GM12865 (cell line): ENCODE measurements at places on chromosomes 5 and 9.

- no peak for DNase-seq
Measured at GRCh38 chr5:145951071-145951470, 14.7 kb downstream of the SH3RF2 start.

GRCh38 chr5:113448252-113448651, 13.5 kb upstream of the TSSK1B start:
- no peak for DNase-seq

DNA sequence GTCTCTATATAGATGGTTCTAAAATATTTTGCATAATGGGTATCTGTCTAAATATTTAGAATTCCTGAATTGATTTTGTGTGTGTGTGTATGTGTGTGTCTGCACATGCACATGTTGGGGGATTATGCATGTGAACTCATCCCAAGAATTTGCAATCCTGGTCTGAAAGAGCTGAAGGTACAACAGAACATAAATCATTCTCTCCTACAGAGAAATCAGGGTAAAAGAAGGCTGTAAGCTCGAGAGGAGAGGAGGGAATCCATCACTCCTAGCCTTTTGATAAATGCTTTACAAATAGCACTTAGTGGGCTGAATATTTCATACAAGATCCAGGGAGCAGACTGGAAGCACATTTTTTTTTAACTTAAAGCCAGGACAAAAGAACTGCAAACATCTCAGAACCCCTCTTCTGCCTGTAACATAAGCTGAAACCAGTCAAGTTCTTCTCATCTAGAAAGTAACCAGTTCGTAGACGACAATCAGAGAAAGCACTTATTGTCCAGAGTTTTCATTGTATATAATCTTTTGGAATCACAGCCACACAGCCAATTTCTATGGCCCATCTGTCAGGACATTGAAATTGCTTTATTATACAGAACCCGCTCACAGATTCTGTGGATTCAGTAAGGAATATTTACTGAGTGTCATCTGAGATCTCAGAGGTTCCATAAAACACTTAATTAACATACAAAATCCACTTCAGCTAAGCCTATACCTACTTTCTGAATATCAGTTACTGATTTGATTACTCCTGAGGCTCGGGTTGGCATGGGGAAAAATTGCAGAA, 541.4 kb upstream of the ZNF462 start:
- no peak for DNase-seq

DNA sequence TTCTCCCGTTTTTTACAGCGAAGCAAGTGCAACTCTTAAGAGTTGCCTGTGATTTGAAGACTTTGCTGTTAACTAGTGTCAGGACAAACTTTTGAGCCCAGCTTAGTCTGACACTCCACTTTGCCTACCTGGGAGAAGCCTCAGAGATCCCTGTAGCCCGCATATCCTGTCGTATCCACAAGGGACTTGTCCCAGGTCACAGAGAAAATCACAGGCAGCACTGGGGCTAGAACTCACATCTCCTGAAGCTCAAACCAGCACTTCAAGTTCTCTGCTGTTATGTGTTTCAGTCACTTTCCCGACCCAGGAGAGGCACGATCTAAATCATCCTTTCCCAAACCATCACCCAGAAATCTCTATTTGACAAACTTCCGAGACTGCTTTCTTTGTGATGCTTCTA, 584.5 kb downstream of the ACTL7B start:
- DNase-seq, result no peak

- peak; percentile 89 for DNase-seq
Measured at GRCh38 chr9:129889941-129890717, 54.9 kb downstream of the USP20 start.

DNA sequence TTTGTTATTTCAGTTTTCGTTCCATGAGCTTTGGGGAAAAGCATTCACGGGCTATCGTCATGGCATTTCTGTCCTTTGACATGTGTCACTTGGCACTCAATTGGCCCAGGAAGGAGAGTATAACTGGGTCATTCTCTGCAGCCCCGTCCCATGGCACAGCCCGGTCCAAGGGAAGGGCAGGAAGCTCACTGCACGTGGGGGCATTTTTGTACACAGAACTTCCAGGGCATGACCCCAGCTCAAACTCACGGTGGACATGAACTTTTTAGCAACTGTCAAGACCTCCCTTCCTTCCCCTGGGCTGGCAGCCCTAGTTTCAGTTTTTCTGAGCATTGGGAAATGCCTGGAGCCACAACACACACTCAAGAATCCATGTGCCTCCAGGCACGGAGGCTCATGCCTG, 161.6 kb upstream of the PANK3 start:
- no peak for DNase-seq

DNA sequence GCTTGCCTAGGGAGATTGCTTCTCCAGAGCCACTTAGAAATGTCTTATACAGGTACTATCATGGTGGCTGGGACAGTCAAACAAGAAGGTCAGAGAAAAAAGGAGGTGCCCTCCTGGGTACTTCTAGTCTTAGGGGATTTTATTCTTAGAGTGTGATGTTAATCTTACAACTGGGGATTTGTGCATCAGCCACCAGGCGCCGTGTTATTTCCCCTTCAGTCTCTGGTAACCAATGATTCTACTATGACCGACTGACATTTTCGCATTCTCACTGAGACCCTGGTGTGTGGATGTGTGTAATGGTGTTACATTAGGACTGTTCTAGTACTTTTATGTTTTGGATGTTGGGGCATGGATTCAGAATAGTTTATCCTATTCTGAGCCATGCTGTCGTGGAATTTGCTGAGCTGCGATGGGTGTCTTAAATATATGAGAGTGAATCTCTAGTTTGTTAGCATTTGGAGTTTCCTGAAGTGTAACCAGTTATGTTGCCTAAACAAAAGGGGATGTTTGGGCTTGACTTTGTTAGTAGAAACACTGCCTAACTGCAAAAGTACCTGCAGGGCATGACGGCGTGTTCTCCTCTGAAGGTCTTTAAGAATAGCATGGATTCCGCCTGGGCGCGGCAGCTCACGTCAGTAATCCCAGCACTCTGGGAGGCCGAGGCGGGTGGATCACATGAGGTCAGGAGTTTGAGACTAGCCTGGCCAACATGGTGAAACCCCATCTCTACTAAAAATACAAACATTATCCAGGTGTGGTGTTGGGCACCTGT, 175.2 kb upstream of the DAP start:
- no peak for DNase-seq

- DNase-seq, result no peak
Measured at GRCh38 chr5:15002173-15002572, 130.6 kb upstream of the ANKH start.

- no peak for DNase-seq
Measured at GRCh38 chr9:101605547-101605946, 10.8 kb upstream of the PPP3R2 start.

DNA sequence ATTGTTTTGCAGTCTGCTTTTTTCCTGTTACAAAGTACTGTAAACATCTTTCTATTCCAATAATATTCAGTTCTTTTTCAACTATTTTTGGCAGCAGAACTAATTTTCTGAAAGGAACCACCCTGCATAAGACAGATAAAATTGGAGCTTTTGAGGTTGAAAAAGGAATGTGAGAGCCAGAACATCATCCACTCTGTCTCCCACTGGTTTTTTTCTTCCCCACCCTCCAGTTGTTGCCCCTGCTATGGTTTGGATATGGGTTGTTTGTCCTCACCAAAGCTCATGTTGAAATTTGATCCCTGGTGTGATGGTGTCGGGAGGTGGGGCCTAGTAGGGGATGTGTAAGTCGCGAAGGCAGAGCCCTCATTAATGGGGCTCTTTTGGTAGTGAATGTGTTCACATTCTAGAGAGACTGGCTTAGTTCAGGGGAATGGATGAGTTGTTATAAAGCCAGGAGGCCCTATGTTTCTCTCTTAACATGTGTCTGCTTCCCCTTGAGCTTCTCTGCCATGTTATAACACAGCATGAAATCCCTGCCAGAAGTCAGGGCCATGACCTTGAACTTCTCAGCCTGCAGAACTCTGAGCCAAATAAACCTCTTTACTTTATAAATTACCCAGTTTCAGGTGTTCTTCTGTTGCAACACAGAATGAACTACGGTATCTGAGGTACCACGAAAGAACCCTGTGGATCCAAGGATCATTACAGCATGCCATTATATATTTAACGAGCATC, 34.8 kb upstream of the MAST4 start:
- DNase-seq, result no peak

- DNase-seq, result no peak
Measured at GRCh38 chr5:34843497-34843896, 4.5 kb downstream of the TTC23L start.

GRCh38 chr5:118257066-118257465, 731.3 kb downstream of the DTWD2 start:
- no peak for DNase-seq

- DNase-seq, result peak; percentile 12
Measured at GRCh38 chr5:17912794-17913193, 278.5 kb downstream of the TAF11L14 start.

GRCh38 chr9:87793292-87793691, 67.4 kb downstream of the CTSL start:
- DNase-seq, result peak; percentile 16

DNA sequence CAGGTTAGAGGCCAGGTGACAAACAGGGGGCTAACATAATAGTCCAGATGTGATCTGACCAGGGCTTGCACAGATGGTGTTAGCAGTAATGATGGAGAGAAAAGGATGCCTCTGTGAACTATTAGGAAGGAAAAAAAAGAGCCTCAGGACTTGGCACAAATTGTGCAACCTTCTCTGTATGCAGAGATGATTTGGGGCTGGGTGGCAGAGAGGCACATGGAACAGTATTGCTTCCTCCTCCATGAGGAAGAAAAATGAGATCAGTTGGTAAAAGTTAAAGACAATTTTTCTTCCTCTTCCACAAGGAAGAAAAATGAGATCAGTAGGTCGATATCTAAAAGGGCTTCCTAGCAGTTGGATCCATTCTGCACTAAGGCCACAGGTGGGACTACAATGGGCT, 13.9 kb upstream of the ANXA6 start:
- DNase-seq, result no peak

DNA sequence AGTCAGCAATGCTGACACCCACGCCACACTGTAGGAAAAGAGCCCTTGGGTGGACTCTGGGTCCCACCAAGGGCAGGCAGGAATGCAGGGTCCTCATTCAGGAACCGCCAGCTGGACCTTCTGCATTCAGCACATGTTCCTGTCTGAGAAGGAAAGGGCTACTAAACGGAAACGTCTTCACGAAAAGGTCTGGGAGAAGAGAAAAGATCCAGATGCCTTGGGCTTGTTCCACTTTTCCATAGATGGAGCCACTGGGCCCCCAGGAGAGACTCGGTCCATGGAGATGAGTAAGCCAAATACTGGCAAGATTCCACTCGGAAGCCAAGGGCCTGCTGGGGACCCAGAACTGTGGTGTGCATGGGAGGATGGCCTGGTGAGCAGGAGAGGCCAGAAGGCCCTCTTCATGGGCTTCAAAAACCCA, 38.4 kb downstream of the LHFPL2 start:
- DNase-seq, result no peak

- no peak for DNase-seq
Measured at GRCh38 chr9:81599837-81600236, 89.5 kb downstream of the TLE1 start.

DNA sequence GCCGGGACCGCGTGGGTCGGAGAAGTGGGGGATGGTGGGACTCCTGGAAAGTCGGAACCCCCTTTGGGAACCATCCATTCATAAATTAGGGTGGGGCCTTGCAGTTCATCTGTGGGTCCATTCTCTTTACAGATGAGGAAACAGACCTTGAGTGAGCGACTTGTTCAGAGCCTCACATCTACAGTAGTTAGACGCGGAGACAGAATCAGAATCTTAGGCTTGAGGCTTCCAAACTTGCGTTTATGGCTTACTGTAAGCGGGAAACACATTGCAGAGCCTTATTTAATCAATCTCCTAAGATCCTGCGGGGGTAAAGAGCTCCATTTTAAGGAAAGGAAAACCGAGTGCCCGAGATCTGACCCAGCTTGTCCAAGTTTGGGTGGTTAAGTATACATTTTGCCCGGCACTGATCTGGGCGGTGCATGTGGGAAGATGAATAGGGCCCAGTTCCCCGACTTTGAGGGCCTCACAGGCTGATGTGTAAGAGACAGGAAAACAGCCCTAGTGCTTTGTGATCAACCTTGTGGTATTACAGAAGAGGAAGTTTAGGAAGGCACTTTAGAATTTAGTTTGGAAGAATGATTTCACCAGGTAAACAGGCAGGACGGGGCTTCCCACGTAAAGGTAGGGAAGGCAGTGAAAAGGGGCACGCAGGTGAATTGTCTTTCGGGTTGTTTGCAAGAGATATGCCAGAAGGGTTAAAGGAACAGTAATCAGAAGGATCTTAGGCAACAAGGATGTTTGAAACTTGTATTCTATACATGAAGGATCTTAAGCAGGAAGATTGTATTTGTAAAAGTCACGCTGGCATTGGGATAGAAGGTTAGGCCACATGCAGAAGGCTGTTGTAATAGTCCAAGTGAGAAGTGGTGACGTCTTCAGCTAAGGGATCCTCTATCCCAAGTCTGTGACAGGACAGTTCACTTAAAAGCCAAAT, 744 bp downstream of the TARS1 start:
- DNase-seq, result peak; percentile 51

DNA sequence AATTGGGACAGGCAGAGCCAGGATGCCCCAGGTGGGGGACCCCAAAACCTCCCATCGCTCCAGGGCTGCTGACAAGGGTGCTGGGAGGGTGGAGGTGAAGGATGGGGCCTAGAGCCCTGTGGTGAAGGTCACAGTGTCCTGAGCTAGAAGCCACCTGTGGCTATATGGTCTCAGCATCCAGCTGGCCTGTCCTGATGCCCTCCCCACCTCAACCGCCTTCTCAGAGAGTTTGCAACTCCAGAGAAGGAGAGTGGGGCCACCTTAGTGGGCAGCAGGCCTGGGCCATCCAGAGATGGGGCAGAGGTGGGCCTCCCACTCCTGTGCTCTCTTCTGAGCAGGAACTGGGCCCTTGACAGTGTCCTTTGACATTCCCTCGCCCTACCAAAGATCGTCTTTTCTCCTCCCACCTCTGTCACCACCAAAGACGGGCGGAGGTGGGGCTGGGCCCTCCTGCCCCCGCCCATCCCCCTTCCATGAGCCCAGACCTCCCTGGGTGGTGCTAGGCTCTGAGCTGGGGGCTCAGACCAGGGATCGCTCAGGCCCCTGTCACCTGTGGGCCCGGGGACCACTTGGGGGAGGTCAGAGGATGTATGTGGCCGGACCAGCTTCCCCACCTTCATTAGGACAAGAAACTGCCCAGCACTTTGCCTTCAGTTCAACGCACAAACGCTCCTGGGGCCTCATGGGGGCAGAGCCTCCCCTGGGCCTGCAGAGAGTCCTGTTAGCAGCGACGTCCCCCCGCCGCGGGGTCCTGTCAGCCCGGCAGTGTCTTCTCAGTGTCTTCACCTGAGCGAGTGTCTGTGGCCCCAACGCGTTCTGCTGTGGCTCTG, 10.0 kb upstream of the DOLPP1 start:
- no peak for DNase-seq

GRCh38 chr5:9524941-9525340, 20.9 kb downstream of the SEMA5A start:
- DNase-seq, result no peak

DNA sequence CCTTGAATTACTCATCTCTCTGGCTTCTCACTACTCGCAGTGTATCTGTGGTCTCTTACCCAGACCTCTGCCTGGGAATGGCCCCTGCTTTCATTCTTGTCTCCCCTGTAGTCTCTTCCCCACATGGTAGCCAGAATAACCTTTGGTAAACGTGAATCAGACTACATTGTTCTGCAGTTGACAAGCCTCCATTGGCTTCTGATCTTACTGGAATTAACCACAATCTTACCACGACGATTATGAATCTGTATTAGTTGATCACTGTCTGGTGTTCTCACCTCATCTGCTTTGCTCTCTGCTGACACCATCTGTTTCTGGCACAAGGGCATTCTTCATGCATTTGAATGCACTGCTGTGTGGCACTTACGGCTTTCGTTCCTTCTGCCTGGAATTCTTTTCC, 781.2 kb downstream of the MTRR start:
- no peak for DNase-seq

- no peak for DNase-seq
Measured at GRCh38 chr9:29126783-29127182, 1553.5 kb upstream of the C9orf72 start.
